ENCODE measurements at places on chromosomes 5 and 9.

DNA sequence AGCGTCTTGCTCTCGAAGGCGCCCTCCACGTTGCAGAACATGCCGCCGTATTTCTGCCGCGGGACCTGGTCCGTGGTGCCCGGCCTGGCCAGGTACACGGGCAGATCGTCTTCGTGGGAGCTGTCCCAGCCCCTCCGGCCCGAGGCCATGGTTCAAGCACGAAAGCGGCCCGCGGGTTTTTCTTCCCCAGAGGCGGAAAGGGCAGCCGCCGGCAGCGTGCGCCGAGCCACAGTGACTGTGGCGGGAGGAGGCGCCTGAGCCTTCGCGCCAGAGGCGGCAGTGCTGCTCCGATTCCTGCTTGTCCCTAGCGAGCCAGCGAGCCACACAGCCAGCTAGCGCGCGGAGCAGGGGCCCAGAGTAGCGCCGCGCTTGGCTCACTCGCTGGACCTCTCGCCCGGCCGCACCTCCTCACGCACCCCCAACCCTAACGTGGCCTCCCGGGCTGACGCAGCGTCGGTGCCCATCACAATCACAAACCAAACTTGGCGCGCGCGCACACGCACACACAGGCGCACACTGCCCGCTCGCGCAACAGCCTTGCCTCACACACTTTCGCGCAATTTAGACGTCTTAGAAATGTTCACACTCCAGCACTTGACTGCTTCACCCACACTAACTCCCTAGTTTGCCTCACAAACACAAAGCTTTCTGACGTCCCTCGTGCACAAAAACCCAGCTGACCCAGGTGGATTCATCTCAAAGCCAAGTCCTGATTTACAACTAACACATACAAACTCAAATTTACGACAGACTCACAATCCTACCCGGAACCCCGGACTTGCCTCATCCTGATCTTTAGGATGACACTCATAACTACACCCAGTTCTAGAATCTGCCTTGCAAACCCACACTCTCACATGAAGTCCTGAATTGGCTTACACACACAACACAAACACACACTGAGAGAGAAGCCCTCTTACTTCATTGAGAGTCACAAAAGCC is at the start of gene DPYSL3:
TSS of gene DPYSL3 (minus strand) at position 359 of the 942 bp plus-strand sequence. CDS start at position 149, 210 bp downstream.
- no peak for DNase-seq

DNA sequence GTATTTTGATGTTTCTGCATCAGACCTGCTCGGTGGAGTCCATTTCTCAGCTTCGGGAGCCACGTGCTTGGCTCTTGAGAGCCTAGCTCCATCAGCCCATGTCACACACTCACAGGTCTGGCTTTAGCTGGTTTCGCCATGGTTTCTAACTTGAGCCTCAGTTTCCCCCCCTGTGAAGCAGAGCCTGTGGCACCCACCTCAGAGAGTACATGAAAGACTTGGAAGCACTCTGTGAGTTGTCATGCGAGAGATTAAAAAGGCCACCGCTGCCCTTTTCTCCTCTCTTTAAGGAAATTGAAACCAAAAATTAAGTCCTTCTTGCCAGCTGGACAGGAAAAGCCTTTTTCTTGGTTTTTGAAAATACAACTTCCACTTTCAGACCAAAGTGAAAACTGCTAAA is 8.8 kb downstream of the TENT4A start:
- DNase-seq: no peak

- no peak for DNase-seq
These were observed 150.9 kb downstream of the NUDT12 start for GRCh38 chr5:103411711-103412110.

- DNase-seq: peak; percentile 25
These were observed 25.0 kb upstream of the HMCN2 start for GRCh38 chr9:130240410-130241197.

DNA sequence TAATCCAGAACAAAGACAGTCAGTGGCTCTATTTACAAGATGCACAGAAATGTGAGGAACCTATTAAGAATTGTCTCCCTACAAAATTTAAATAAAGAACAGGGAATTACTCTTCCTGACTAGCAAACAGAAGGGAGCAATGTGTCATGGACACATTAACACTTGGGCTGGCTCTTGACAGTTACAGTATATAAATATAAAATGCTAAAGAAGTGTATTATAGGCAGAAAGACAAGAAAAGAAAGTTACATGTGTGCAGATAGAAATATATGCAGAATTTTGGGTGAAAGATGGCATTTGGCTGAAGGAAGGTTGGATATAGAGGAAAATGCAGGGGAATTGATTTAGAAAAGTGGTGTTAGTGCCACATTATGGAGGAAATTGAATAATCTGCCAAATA is 2257.1 kb upstream of the ACO1 start:
- no peak for DNase-seq

DNA sequence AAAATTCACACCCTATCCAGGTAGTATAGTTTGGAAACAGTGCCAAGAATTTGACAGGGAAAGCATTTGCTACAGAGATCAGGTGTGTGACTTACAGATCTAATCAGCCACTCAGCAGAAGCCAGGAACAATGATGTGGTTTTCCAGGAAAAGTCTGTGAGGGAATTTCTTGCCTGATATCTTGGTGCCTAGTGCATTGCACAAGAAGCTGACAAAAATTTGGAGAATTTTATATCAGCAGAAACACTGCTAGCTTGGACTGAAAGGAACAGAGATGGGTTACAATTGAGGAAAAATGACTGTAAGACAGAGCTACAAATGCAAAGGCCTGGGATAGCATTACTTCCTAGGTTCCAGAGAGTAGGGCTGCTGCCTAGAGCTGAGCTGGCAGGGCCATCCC is 658.1 kb upstream of the CHD1 start:
- no peak for DNase-seq

DNA sequence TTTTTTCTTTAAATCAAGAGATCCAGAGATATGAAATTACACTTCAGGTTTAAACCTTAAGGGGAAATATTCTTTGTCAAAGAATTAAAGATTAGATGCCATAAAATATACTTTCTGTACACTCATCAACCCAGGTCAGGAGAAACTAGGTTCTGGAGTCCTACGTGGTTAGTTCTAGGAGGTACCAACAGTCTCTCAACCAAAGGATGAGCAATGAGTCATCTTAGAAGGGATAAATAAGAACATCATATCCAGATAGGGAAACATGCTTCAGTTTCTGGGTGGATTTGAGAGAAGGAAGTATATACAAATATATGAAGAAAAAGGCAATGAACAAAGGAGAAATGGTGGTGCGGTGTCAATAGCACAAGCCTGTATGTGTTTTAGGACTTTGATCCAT is 98.2 kb downstream of the CSNK1G3 start:
- no peak for DNase-seq

DNA sequence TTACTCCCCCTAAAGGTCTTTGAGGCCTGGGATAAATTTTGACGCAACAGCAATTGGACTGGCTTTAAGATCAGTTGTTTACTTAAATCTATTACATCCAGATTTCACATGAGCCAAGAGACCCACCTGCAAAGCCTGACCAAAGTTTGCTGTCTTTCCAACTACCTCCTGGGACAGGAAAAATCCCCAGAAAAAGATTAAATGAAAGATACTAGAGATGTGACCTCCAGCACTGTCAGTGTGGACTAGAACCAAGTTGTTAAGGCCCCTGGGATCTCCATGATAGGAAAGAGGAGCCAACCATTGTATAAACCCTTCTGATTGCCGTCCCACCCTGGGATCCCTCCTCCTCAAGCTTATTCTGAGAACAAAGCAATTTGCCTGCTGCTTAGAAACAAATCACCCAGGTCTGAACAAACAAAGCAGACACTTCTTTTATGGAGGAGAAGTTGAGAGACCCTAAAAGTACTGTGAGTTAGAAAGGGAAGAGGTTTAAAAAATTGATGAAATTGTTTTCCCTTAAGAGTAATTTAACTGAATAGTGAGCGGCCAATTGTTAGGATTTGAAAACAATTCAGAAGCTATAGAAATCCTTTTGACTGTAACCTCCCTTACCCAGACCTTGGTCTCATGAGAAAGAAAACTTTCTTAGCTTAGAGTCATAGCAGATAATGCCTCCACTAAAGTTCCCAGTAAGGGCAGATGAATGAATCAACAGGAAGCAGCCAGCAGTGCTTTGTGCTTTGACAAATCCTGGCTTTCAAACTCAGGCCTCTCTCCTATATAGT is 255.2 kb downstream of the TMEM167A start:
- DNase-seq: no peak

DNA sequence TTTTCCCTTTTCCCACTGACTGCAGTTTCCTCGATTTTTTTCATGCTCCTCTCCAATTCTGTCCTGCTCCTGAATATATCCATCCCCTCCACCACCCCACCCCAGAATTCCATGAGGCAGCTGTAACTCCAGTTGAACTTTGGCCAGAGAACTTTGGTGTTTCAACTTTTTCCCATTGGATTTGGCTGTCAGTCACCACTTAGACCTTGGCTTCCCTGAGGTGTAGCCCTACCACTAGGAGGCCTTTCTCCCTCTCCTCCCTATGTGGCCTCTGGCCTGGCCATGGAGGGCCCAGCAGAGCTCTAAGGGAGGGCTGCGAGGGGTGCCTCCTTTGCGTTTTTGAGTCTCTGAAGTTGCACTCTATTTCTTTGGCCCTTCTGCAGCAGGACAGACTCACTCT is 261.3 kb downstream of the PIK3R1 start:
- DNase-seq: no peak

GRCh38 chr5:110844251-110844650 is 105.4 kb downstream of the SLC25A46 start:
- DNase-seq: no peak

DNA sequence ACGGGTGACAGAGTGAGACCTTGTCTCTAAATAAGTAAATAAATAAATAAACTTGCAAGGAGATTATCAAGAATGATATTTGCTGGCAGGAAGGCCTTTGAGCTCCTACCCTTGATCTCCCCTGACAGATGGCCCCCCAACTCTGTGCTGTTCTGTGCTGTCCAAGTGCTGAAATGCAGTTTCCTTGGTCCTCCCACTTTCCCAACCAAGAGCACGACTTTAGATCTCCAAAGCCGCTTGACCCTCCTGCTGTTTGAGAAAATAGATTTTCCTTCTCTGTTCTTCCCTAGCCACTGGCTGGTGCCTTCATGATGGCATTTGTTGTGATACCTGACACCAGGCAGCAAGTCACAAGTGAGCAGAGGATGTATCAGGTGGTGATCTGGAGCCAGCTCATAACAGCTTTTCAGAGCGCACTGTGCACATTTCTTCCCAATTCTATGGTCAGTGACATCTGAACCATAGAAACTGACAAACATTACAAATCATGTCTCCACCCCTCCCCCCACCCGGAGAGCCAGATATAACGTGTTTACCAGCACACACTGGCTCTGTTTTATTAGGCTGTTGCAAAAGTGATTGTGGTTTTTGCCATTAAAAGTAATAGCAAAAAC is 80.0 kb upstream of the PUM3 start:
- no peak for DNase-seq

GRCh38 chr9:2767800-2768677 is 50.7 kb downstream of the KCNV2 start:
- DNase-seq: no peak

DNA sequence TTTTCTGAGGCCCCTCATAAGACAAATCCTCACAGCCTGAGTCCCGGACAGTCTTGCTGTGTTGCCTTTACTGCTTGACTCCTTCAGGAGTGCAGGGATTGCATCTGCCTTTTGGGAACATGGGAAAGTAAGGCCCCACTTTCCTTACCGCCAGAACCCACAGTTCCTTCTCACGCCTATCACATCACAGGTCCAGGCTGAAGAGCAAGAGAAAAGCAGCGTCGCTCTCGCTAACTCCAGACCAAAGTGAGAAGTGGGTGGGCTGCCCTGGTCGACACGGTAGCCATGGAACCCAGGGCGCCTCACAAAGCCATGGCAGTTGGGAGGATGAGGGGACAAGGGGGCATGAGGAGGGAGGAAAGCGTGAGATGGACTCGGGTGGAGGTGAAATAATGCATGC is 7.9 kb upstream of the ZDHHC11 start:
- DNase-seq: no peak

GRCh38 chr5:169770109-169770508 is 133.0 kb downstream of the DOCK2 start:
- no peak for DNase-seq

DNA sequence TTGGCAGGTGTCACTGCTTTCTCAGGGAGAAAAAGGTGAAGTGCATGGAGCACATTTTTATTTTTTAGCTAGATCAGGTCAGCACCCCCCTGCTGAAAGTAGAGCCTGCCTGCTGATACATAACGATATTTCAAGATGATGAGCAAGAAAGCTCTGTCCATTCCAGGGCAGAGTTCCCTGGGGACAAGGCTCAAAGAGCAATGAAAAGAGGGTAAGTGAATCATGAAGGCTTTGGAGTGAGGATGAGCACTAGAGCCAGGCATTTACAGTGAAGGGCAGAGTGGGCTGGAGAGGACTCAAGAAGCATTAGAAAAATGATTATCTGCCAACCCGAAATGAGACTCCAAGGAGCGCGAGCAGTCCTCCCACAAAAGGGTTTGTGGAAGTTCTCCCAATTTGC is 345.7 kb downstream of the TLE4 start:
- no peak for DNase-seq

GRCh38 chr5:10377081-10377480 is 23.6 kb downstream of the MARCHF6 start:
- DNase-seq: no peak

DNA sequence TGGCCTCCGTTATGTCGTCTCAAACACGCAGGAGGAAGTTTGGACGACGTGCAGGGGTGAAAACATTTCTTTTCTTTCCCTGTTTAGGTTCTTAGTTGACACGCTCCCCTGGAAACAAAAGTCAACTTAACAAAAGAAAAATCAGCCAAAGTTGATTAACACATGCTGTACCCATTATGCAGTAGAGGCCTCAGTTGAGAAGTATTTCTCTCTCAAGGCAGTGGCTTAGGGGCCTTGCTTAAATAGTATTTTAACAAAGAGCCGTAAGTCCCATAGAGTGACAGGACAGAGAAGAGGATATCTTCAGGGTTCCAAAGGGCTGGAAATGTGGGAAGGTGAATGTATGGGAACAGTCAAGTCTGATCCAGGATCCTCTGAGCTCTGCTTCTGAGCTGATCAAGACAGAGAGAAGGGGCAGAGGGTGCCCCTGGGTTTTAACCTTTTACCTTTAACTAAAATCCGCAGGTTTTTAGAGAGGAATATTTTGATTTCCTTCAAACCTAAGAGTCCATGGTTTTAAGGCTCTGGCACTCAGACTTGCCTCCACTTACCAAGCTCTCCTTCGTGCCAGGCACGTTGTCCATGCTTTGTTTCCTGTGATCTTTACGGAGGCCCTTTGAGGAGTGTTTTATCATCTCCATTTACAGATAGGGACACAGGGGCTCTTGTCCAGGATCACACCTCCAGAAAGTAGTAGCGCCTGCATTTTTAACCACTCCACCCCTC is 629 bp upstream of the CD74 start:
- DNase-seq: no peak

GRCh38 chr5:110900829-110901228 is 162.0 kb downstream of the SLC25A46 start:
- no peak for DNase-seq

DNA sequence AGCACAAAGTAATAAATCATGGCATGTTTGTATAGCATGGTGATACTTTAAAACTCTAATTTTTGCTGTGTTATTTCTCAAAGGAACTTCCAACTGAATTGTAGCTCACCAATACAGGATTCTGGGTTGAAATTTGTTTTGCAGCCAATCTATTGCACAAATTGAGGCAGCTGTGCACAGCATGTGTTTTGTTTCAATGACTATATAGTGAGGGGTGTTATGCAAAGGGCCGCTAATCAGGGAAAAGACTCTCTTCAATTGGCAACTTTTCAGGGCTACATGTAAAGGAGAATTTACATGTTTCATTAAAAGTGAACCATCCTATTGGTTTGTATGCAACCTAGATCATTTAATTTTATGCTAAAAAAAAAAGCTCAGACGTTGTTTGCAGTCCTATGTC is 44.6 kb downstream of the PLPPR1 start:
- DNase-seq: no peak

- no peak for DNase-seq
These were observed 77.1 kb downstream of the NTNG2 start for GRCh38 chr9:132238992-132239391.

GRCh38 chr9:13841746-13842462 is 472.0 kb downstream of the NFIB start:
- no peak for DNase-seq
